ENCODE measurements at places on chromosomes 2 and 18. TPM values are rescaled to one million over a fixed set of nuclear protein-coding genes. Genes with fewer than 3 reads are reported as not detected.

Gene RBBP8
- total RNA-seq, result 22.3 TPM

Gene DCC
- not detected for total RNA-seq

Gene WDR43
- 40.1 TPM for total RNA-seq

Gene HS1BP3
- 22.1 TPM for total RNA-seq

Gene CNDP1
- not detected for total RNA-seq

Gene AKAIN1
- total RNA-seq, result 0.95 TPM

Gene ANKRD30B
- total RNA-seq, result not detected

Gene GPR17
- not detected for total RNA-seq

Gene FKBP1B
- 9.5 TPM for total RNA-seq

- no peak for DNase-seq
Measured at GRCh38 chr2:95328358-95329125, 31.4 kb downstream of the KCNIP3 start.

DNA sequence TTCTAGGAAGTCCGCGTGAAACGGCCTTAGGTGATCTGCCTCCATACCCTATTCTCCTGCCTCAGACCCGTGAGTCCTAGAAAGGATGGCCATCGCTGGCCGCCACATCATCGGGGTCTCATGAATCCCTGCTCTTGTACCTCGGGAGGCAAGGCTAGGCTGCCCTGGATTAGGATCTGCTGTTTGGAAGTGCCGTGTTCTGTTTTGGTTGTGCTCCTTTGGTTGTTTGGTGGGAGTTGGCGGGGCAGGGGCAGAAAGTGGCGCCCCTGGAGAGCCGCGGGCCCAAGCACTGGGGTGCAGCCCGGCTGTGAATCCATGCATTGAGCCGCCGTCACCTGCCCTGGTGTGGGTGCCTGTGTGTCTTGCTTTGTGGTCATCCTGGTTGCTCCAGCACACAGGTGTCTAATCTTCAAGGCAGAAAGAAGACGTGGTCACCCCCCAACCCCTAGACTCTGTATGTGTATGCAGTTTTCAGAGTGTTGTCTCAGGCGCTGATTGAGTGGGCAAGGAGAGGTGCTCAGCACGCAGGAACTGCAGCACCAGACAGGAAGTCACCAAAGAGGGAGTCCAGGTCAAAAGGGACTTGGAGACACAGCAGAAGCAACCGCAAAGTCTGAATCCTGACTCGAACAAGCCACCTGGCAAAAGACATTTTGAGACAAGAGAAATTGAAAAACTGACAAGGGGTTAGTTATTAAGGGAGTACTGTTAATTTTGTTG is 80.0 kb upstream of the LDLRAD4 start:
- DNase-seq, result no peak

- DNase-seq, result no peak
Measured at GRCh38 chr2:191243154-191243553, 2.0 kb upstream of the MYO1B start.

DNA sequence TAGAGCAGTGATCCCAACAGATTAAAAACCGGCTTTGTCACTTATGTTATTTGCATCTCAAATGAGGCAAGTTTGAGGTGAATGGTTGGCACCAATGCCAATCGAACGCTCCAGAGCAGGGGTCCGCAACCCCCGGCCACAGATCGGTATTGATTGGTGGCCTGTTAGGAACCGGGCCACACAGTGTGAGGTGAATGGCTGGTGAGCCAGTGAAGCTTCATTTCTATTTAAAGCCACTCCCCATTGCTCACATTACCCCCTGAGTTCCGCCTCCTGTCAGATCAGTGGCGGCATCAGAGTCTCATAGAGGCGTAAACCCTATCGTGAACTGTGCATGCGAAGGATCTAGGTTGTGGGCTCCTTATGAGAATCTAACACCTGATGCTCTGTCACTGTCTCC is 132.0 kb downstream of the TMEM182 start:
- DNase-seq, result no peak

DNA sequence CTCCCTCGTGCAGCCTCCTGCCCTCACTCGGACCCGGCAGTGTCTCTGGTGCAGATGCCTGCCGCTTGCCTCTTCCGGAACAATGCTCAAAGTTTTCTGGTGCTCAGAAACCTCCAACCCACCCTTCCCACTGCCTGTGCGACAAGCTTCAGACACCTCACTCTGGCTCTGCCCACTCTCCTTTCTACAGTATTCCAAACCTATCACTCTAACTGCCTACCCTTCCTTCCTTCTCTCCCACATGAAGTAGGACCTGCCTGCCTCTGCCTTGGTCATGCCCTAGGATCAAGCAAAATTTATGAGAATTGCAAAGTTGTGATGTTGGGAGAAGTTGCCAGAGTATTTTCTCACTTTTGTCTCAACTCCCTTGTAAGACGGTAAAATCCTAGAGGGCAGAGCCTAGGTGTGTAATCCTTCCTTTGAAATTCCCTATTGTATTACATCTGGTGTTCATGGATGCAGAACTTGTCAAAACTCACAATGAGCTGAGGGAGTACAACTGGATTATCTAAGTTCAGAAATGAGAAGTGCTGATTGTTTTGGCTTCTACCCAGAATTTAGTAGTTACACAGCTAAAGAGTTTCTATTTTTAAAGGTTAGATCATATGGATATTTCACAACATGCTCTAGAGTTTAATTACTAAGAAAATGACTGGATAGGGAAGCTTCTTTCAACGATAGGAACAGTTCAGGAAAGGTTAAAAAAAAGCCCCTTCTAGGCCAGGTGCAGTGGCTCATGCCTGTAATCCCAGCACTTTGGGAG is 7.2 kb downstream of the NPC1 start:
- no peak for DNase-seq

DNA sequence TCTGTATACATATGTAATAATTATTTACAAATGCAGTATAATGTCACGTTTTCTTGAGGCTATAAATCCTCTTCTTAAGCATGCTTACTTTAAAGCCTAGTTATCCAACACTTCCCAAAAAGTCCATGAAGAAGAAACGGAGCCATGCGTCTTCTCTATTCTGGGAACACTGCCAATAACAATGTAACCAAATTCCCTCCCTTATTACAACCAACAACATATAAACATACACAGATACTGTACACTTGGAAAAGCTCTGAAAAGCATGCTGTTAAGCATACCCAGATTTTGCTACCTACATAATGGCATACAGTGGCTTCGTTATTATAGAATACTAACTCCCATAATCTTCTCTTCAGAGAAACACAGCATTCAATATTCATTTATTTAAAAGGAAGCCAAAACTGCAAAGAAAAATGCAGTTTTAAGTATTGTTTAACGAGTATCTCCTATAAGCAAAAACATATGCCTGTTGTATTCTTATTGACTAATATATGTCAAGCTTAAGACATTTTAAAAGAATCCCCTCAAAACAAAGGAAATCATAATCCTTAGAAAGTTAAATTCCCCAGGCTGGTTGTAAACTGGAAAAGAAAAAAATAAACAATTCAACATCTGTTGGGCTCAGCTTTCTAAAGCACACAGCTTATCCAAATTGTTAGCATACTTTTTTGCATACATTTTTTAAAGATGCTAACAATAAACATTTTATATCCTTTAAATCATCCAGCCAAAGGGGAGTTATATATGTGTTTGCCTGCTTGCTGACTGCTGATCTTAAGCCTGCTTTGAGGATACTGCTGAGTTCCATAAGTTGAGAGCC is 83.4 kb downstream of the SLC25A12 start:
- no peak for DNase-seq

DNA sequence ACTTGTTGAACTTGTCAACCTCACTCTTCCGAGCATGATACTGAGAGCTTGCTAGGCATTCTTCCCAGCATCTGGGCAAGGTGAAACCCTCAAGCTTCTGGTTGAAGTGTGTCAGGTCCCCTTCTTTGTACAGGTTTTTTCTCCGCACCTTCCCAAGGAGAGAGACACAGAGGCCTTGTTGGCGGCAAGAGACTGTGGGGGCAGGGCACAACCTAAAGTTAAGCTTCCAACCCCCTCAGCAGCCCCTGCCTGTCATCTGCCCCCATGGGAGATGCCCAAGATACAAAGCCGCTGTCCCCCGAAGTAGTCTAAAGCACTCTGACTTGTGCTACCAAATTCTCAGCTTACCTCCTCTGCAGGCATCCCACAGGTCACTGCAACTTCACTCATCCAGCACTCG is 64.9 kb downstream of the XDH start:
- no peak for DNase-seq

DNA sequence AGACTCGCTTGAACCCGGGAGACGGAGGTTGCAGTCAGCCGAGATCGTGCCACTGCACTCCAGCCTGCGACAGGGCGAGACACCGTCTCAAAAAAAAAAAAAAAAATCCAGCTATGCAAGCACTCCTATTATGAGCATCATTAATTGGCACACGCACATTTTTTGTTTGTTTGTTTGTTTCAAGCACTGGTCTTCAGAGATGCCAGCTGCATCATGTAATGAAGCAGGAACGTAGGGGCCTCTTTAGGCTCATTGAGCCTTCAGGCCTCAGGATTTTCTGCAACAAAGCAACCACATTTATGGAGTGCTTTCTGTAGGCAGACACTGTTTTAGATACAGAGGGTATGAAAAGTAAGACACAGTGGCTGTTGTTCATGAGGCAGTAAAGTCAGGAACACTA is 585.8 kb downstream of the CNTNAP5 start:
- DNase-seq, result no peak

DNA sequence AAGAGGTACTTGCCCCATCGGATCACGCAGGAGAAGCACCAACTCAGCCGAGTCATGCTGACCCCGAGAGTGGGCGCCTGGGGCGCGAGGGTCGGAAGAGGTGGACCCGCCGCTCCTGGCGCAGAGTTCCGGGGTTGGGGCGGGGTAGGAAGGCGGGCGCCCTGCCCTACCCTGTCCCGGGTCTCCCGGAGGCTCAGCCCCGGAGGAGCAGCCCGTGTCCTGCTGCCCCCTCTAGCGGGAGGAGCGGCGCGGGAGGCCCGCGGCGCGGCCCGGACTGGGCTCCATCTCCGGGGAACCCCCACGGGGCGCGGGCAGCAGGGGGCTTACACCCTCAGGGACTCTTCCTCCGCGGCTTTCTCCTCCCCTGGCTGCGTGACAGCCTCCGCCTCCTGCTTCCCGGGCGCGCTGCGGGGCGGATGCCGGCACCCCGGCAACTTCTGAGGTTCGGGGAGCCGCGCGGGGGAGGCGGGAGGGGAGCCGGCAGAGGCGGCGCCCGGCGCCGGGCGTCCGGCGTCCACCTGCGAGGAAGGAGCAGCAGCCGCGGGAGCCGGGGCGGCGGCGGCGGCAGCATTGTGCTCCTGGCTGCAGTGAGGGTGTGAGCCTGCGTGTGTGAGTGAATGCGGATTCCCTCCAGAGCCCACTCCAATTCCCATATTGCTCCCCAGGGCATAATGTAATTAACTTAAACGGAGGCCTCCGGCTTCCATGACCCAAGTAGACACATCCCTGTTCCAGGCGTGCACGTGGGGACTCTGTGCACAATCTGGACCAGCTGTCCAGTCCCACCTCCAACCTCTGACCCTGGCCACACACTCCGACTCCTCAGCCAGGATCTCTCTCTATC is 7.6 kb upstream of the TNS1 start:
- DNase-seq, result no peak

- no peak for DNase-seq
Measured at GRCh38 chr18:73047688-73048087, 179.9 kb upstream of the NETO1 start.

- DNase-seq, result no peak
Measured at GRCh38 chr2:119760237-119760955, 674 bp downstream of the PTPN4 start.

Data from esophagus squamous epithelium (tissue), 5 donors.